ENCODE measurements at places on chromosomes 4 and X. TPM values are rescaled to one million over a fixed set of nuclear protein-coding genes. Genes with fewer than 3 reads are reported as not detected.

Gene MTTP
- total RNA-seq, result not detected

Gene TRAPPC11
- total RNA-seq, result 28.4 TPM

Gene CCDC110
- not detected for total RNA-seq

Gene USP17L17
- not detected for total RNA-seq

Gene FGA
- total RNA-seq, result not detected

Gene CXXC4
- not detected for total RNA-seq

Gene RIPPLY1
- total RNA-seq, result not detected

Gene NUP62CL
- total RNA-seq, result 1.9 TPM

Gene SNX25
- total RNA-seq, result 16.3 TPM

Measured in activated naive CD4-positive, alpha-beta T cell treated with anti-CD3 and anti-CD28 coated beads, Interleukin-2, amount 10 ng/mL, durations not matched to agents 5 hours and 36 hours (primary cell).